ENCODE measurements at places on chromosomes 2 and 18. TPM values are rescaled to one million over a fixed set of nuclear protein-coding genes. Genes with fewer than 3 reads are reported as not detected.
A peak's percentile ranks its signal among the peaks of the same experiment; 100 is the strongest.

DNA sequence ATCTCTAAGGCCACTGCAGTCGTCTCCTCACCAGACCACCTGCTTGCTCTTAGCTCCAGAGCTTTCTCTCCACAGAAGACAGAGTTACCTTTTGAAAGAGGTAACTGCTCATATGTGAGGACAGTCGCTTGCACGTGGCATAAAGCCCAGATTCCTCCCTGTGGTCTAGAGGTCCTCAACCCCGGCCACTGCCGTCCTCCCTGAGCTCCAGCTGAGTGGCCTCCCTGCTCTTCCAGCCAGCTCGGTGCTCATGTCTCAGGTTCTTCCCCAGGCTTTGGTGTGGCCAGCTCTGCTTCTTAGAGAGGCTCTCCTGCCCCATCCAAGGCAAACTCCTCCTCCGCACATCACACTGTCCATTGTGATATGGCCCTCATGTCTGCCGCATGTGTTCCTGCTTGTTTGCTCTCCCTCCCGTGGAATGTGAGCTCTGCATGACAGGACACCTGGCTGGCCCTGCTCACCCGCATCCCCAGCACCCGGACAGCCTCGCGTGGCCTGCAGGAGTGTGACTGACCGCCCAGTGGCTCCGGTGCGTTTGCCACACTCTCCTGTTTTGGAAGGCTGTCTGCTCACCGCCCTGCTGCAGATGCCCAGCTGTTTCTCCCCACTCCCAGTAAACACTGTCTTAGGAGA lies 91.5 kb upstream of the LDLRAD4 start:
- no peak for DNase-seq

DNA sequence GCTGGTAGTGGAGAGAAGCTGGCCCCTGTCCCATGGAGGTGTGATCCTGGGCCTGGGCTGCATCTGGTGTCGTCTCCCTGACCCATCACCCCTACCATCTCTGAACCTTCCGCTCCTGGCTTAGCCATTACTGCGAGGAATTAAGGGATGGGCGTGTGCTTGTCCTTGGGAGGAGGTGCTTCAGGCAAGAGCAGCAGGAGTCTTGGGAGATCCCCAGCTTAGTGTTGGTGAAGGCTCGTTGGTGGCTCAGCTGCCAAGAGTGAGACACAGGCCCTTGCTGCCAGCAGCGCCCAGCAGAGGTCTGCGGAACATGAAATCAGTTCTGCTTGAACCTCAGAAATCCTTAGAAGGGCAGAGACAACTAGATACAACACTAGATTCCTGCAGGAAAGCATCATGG lies 59.9 kb upstream of the TGFA start:
- no peak for DNase-seq

GRCh38 chr2:127475788-127476187 lies 50.5 kb downstream of the IWS1 start:
- DNase-seq: no peak

DNA sequence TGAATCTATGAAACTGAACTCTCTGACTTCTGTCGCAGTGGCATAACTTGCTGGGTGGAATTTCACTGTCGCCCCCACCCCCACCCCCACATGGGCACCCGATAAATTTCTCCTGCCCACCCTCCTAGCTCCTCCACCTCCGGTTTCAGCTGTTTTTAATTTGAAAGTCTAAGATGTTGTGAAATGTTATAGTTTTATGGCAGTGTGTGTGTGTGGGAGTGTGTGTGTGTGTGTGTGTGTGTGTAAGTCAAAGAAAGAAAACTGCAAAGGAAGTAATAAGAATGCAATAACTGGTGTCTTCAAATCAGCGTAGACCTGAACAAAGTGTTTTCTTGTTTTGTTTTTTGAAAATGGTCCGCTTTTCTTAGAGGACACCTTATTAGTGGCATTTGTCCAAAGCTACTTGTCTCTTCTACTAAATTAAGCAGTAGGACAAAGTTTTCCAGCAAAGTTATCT lies 388 bp downstream of the DTNA start:
- no peak for DNase-seq

DNA sequence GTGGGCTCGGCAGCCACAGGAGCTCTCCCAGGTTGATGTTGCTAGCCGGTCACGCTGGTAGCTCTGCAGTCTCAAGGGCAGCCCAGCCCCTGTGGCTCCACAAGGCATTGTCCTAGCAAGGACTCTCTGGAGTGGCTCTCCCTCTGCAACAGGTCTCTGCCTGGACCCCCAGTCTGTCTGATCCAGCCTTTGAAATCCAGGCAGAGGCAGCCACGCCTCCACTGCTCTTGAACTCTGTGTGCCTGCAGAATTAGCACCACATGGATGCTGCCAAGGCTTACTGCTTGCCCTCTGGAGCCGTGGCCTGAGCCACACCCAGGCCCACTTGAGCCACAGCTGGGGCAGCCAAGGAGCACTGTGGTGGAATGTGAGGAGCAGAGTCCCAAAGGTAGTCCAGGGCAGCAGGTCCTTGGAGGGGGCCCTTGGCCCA lies 43.0 kb upstream of the FAHD2A start:
- DNase-seq: no peak

- no peak for DNase-seq
Observed at GRCh38 chr2:10257500-10258147, 45.1 kb upstream of the HPCAL1 start.

DNA sequence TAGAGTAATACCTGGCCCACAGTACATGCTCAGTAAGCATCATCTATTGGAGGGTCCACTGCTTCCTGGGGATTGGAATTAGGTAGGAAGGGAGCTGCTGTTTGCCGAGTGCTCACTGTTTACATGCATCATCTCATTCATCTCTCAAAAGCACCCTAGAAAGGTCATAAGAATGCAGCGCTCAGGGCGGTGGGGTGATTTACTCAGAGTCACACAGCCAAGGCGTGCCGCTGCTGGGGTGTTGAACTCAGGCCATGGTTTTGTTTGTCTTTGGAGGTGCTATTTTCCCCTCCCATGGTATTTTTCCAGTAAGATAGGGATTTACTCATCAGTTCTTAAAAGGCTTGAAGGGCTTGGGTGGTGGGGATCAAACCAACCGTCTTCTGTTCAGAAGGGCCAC lies 227.5 kb downstream of the LDLRAD4 start:
- DNase-seq: no peak

DNA sequence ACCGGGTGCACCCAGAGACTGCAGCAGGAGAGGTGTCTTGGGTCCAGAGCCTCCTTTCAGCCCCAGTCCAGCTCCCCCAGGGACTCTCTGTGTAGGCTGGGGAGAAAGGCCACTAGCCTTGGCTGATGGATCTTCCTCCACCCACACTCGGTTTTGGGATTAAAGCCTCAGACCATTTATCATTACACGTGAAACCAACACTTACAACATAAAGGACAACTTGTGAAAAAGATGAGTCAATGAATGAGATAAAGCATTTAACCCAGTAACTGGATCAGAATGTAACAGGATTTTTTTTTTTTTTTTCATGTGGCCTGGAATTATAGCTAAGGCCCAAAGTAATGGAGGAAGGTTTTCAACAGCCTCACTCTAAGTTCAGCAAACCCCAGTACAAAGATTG lies 32.1 kb downstream of the NAT8 start:
- no peak for DNase-seq

DNA sequence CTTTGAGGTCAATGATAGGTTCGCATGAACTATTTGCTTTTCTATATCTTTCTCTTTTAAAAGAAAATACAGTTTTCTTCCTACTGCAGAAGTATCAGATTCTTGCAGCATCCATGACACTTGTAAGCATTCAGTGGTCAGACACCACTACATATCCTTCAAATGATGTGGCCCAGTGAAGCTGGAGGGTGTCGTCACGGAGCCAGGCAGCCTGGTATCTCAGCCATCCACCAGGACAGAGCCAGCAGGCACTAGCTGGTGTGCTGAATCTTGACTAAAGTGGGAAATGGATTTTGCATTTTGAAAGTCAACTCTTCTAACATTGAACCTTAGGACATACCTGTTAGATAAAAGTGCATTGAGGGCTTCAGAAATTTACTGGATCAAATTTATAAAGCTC lies 5.4 kb downstream of the KLHL14 start:
- no peak for DNase-seq

DNA sequence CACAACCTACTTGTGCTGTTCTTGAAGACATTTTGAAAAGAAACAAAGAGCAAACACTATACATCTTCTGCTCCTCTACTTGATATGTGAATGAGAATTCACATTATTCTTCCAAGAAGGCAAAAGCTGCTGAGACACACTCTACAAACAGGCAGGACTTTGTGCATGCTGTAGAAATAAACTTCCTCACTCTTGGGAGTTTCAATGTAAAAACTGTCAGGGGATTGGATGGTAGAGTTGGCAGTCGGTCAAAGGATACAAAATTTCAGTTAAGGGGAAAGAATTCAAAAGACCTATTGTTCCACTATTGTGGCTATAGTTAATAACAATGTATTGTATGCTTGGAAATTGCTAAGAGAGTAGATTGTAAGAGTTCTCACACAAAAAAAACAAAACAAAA lies 196.3 kb downstream of the MC4R start:
- no peak for DNase-seq

- no peak for DNase-seq
Observed at GRCh38 chr2:26483516-26483915, 5.6 kb upstream of the OTOF start.

DNA sequence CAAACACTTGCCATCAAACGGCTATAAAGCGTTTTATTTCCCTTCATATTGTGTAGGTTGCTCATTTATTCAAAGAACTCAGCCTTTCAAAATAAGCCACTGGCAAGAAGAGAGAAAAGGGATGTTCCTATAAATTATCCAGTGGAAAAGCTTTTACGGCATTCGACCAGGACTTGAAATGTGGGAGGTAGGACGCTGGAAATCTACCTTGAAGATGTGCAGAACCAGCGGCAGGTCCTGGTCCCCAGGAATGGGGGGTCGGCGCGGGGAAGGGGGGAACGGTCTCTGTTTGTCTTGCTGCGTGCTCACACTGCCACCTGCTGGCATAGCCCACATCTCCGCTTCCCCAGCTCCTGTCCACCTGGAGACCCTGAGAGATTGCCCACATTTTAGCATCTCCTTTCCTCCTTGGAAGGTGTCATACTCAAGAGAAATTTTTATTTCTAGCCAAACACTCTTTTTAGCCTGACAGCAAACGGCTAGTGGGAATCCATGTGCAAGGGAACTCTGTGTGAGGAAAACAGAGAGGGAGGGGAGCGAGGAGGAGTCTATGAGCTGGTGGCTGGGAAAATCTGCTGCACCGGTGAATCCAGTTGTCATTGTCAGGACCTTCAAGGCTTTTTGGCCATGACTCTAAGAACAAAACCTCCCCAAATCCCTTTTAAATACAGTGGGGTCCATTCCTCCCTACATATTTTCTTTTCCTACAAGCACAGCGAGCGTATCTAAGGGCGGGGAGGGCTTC lies 349.0 kb upstream of the PKDCC start:
- peak; percentile 11 for DNase-seq

DNA sequence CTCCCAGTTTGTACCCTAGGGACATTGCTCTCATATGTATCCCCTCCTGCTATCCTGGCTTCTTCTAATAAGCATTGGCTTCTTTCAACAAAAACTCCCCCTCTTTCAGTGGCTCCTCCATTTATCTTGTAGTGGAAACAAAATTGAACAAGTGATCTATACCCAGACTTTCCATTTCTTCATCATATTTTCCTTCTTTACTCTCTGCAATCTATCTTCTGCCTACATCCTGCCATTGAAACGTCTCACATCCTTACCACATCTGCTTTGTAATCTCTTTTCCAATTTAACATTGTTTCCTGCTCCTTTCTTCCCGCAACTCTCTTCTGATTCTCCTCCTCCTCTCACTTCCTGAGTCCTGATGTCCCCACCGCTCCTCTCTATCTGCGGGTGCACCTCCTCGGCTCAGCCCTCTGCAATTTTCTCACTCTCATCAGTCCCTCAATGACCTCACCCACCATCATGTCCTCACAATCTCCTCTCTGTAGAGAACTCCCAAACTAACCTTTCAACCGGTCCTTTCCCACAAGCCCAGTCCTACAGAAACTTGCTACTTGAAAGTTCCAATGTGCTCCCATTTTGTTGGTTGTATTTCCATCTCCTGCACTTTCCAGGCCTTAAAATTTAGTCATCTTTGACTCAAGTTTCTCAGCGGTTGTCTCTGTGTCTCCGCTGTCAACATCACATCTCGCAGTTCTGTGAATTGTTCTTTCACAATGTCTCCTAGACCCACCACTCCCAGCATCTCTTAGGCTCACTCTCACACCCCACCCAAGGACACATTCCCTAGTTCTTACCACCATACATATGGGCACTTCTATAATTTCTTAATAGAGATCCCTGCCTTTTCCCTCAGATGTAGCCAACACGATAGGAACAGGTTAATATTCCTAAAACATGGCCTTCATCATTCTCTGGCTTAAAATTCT lies 24.0 kb downstream of the MAP3K19 start:
- DNase-seq: no peak

GRCh38 chr18:44474067-44474411 lies 206.6 kb upstream of the SETBP1 start:
- DNase-seq: no peak

DNA sequence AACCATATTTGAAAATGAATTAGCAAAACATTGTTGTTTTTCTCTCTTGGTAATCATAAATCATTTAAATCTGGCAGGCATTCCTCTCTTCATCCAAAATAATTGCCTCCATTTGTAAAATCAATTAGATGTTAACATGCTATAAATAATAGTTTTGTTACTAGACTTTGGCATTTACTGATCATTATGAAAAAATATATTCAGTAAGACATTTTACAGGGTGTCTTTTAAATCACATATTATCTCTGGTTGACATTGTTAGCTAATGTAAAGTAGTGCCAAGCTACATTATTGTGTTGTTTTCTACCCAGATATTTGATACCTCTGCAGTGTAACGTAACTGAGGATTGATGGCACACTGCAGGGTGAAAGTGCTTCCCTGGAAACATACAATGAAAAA lies 31.8 kb upstream of the DLX1 start:
- DNase-seq: no peak

GRCh38 chr2:106278112-106278876 lies 84.2 kb upstream of the UXS1 start:
- DNase-seq: no peak

- DNase-seq: no peak
Observed at GRCh38 chr2:194319222-194319992, 1337.6 kb upstream of the SLC39A10 start.

DNA sequence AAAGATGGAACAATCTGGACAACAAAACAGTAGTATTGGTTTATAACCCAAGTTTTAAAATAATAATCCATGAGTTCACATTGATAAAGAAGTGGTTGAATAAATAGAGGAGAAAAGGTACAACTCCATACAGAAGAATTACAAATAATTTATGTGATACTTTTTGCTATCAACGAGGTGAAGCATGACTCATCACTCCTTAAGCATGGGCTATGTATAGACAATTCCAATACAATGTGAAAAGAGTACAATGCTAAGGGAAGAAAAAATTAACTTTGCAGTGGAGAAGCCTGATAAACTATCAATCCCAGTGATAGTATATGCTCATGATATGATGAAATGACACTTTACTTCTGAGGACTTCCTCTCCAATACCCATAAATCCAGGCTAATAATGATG lies 312.9 kb downstream of the GULP1 start:
- DNase-seq: no peak

RAB17 gene
- total RNA-seq: not detected

LYG2 gene
- not detected for total RNA-seq

PTPRN gene
- total RNA-seq: 0.09 TPM

CAPN14 gene
- 1.0 TPM for total RNA-seq

C2orf81 gene
- total RNA-seq: 6.4 TPM

ERBB4 gene
- total RNA-seq: not detected

C2orf72 gene
- total RNA-seq: 5.7 TPM
